ENCODE measurements at places on chromosomes 5 and 9.

DNA sequence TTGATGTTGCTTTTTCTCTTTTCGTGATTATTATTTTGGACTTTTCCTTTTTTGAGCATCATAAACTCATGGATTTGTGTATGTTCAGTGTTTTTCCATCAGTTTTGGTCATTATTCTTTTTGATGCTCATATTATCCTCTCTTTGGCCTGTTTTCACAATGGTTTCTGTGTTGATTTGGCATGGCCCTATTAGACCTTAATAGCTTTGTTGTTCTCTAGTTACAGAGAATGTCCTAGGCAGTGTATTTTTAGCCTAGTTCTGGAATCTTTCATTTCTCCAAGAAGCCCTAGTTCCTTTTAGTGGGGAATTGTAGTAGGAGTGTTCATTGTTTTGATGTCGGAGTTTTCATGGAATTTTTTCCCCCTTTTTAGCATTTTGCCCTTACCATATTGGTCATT lies 41.3 kb upstream of the ROPN1L start:
- DNase-seq: no peak

- DNase-seq: no peak
Observed at GRCh38 chr5:74384851-74385250, 255.7 kb downstream of the ENC1 start.

DNA sequence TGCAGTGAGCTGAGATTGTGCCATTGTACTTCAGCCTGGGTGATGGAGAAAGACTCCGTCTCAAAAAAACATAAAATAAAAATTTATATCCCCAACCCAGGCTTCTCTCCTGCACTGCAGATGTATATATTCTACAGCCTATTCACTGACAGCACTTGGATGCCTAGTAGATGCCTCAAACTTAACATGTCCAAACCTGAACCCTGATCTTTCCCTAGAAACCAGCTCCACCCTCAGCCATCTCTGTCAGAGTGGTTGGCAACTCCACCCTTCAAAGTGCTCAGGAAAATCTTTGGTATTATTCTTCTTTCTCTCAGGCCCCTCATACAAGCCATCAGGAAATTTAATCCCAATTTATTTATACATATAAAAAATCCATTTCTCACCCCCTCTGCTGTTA lies 36.9 kb upstream of the TXN start:
- DNase-seq: no peak

GRCh38 chr5:30968971-30969370 lies 224.5 kb upstream of the CDH6 start:
- no peak for DNase-seq

GRCh38 chr9:127181595-127182190 lies 59.3 kb upstream of the ANGPTL2 start:
- no peak for DNase-seq

GRCh38 chr9:78245401-78245800 lies 9.5 kb downstream of the CEP78 start:
- no peak for DNase-seq

DNA sequence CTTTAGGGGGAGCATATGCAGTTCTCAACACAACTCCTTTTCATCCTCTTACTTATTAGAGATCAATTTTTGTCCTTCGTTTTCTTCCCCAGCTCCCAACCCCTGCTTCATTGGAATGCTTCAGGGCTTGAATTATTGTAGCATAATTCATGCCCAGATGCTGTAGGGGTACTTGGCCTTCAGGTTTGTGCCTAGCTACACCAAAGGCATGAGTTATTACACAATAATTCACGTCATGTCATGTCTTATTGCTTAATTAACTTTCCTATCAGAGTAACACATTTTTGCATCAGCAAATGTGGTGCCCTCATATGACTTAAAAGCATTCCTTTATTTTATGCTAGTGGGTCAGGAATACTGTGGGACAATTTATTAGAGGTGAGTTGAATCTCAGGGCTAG lies 507.2 kb downstream of the NFIB start:
- DNase-seq: no peak

- DNase-seq: no peak
Observed at GRCh38 chr5:75753182-75753581, 35.9 kb upstream of the POC5 start.

GRCh38 chr5:164002628-164003027 lies 497.2 kb downstream of the MAT2B start:
- no peak for DNase-seq

GRCh38 chr5:38211354-38211710 lies 47.0 kb upstream of the EGFLAM start:
- no peak for DNase-seq

GRCh38 chr5:22514231-22514630 lies 338.9 kb downstream of the CDH12 start:
- DNase-seq: no peak

GRCh38 chr5:102845041-102845440 lies 89.9 kb downstream of the PAM start:
- no peak for DNase-seq

DNA sequence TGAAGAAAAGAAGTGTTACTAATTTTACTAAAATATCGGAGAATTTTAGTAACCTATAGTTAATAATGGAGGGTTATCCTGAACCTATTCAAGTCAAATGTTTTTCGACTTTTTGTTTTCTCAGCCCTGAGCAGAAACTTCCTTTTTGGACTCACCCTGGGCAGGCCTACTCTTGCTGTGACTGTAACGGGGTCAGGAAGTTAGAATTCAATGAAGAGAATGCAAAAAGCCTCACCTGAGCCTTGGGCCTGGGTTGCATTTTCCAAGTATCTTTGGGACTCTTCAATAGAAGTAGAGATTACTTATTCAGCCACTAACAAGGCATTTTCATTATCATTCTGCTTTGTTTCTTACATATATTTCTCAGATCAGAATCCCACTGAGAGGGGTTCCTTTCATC lies 405.3 kb downstream of the TLR4 start:
- no peak for DNase-seq

DNA sequence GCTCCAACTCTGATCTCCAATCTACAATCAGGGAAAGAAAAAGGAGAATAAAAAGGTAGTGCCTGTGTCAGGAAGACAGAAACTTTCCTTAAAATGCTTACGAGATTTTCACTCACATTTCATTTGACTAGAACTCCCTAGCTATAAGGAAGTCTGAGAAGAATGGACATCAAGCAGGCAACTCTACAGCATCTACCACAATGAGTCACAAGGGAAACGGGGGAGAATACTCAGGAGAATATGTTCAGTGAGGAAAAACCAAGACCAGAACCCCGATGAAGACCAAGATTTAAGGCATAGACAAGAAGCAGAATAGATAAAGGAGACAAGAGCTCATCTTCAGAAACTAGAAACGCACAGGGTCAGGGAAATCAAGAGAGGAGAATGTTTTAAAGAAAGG lies 9.0 kb upstream of the SETD9 start:
- DNase-seq: no peak

DNA sequence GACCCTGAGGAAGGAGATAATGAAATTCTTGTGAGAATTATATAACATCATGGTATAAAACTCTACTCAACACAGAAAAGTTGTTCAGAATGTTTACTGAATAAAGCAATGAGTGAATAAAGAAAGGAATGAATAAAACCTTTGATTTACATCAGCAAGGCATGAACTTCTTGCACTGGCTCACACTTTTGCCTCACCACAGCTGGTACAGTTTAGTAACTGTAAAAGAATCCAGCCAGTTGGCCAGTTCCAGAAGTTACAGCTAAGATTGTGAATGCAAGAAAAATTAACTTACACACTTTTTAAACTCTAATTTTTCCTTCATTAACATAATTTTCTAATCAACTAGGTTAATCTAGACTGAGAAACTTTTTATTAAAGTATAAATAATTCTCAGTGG lies 490.9 kb downstream of the NFIB start:
- no peak for DNase-seq

DNA sequence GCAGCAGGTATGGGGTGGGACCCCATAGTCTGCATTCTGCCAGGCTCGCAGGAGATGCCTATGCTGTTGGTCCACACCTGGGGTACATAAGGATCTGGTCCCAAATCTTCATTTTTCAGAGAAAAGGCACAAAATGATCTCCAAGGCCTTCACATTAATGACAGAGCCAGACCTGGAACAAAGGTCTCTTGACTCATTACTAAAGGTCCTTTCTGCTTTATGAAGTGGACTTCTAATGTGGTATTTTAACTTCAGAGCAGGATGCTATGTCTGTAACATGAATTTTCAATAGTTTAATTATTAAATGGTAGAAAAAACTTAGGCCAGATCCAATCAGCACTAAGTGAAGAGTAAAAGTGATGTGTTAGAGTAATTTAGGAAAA lies 38.0 kb downstream of the DMGDH start:
- no peak for DNase-seq

DNA sequence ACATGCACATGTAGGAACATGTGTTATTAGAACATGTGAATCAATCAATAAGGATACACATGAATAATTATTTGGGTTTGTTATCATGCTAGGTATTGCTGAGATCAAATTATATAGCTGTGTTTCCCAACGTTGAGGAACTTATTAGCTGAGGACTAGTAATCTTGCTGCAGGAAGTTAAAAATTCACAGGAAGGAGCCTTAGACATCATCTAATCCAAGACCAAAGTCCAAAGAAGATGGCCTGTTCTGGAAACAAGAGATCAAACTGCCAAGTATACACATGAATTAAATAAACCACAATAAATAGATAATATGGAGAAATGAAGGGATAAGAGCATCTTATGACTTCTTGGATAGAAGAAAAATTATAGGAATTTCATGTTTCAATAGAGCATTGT lies 19.9 kb downstream of the POU5F2 start:
- no peak for DNase-seq

- DNase-seq: no peak
Observed at GRCh38 chr5:83927140-83927733, 206.6 kb upstream of the HAPLN1 start.

- no peak for DNase-seq
Observed at GRCh38 chr5:115262011-115262320, 711 bp downstream of the PGGT1B start.

GRCh38 chr9:87592554-87593358 lies 95.1 kb downstream of the DAPK1 start:
- DNase-seq: peak; percentile 49

- no peak for DNase-seq
Observed at GRCh38 chr5:138951091-138951985, 76.2 kb upstream of the LRRTM2 start.

DNA sequence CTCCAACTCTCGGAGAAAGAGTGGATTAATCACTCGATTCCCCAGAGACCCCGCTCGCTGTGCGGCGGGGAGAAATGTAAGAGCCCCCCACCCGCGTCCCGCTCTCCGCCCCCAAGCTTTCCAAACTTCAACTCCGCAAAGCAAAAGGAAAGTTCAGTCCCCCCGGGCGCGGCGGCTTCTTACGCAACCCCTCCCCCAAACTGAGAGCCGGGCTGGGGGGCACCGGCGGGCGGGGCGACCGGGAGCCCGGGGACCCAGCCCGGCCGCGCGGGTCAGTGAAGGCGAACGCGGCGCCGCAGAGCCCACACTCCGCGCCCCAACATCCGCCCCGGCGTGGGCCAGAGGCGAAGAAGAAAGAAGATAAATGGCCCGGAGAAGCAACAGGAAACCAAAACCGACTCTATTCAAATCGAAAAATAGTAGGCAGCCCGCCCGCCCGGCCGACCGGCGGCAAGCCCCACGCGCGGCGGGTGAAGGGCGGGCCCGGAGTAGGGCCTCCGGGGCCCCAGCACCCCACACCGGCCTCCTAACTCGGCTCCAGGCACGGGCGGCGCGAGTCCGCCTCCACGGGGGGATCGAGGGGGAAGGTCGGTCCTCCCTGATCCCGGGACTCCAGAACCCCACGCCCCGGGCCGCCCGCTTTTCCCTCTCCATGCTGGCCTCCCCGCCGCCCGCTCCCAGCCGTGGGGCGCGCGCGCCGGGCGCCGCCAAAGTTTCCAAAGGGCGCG lies 720 bp downstream of the NOTCH1 start:
- DNase-seq: no peak

- DNase-seq: no peak
Observed at GRCh38 chr5:113760486-113760885, 247.0 kb downstream of the YTHDC2 start.

DNA sequence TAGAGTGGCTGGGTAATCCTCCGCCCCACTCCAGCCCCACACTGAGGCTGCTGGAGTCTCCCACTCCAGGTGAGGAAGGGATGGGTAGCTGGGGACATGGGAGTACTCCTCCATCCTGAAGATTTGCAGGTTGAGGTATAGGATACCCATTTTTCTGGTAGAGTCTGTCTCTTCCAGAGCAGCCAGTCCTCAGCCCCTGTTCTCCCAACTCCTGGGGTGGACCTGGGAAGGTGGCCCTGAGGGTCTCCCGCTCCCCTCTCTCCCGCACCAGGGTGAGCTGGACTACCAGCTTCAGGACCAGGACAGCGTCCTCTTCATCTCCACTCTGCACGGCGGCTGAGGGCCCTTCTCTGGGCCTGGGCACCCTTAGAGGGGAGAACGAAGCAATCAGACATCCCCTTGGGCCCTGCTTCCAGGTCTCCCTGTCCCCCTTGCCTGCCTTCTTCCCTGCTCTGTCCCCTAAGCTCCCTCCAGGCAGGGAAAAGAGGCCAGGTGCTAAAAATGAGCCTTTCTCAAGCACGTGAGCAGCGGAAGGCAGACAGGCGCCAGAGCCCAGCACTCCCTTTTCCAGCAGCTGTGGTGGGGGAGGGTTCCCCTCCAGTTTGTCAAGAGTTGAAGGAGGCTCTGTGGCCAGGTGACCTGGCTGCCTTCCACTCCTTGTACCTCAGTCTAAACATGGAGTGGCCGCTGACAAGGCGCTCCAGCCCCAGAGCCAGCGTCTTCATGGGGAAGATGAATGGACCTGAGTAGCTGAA lies 18.4 kb downstream of the URM1 start:
- DNase-seq: no peak

DNA sequence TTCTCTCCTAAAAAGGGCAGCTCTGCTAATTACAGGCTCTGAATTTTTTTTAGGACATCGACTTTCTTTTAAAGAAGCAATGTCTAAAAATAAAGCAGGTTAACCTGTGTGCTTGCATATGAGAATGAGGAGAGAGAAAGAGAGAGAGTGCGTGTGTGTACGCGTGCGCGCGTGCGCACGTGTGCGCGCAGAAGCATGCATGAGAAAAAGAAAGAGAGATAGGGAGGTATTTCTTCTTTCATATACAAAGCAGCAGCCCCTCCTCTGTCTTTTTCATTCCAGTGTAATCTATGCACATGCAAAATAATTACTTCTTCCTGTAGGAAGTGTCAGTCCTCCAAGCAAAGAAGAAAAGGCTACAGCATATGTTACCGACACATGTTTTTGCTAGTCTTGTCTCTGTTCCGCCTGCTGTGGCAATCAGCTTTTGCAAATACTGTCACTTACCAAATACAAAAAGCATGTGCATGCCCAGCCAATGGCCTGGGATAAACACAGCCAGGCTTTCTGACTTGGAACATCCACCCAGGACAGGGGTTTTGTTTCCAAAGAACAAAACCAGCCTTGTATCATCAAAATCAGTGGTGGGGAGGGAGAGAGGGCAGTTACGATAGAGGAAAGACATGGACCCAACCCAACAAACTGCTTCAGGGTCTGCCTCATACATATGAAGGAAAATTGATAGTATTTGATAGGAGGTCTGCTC lies 252.3 kb upstream of the SLC24A2 start:
- no peak for DNase-seq
